Gastroesophageal sphincter (tissue), 4 donors: ENCODE measurements at places on chromosomes 12 and 14. TPM values are rescaled to one million over a fixed set of nuclear protein-coding genes. Genes with fewer than 3 reads are reported as not detected.
A peak's percentile ranks its signal among the peaks of the same experiment; 100 is the strongest.

USP30 gene
- total RNA-seq: 13.5 TPM

DNA sequence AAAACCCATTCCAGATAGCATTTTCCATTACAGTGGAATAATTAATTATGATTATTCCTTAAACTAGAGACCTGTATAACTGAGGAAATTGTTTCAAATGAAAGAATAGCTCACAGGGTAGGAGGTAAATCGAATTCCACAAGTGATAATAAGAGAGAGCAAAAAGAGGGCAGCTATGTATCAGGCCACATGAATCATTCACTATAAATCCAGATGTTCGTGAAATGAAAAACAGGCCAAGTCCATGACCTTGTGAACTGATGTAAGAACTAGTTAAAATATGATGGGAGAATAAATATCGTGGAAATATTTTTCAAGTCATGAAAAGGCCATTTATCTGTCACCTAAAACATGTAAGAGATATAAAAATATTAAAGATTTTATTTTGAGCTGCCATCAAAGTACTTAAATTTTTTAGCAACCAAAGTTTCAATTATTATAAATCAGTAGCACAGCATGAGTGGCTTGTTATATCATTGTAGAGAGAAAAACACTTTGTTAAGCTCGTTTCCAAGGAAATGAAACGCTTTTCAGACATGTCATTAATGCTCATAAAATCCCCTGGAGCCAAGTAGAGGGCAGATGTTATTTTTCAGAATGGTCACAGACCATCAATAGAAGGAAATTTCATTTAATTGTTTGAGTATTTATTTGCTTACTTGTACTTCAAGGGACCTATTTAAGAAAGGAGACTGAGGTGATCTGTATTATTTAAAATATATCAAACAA lies 120.6 kb upstream of the CDKN3 start:
- ATAC-seq: no peak

PTHLH gene
- total RNA-seq: 3.3 TPM

GRCh38 chr12:113461666-113462065 lies 10.0 kb downstream of the LHX5 start:
- ATAC-seq: no peak

DNA sequence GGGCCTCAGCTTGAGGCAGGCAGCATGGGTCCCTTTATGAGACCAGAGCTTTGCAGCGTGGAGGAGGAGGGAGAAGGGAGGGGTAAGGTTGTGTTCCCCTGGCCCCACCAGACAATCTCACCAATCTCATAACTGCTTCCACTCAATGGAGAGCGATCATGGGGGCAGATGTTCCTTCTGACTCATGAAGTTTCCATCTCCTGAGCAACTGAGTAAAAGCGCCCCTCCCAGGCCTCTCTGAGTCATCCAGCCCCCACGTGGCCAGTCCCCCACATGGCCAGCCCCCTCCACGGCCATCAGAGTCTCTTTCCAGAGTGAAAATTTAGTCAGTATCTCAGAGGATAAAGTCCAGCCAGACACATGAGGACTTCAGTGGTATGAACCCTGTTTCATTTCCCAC lies 39.2 kb upstream of the PLXNC1 start:
- ATAC-seq: peak; percentile 5

FLRT2 gene
- total RNA-seq: 30.8 TPM

GRCh38 chr12:117583677-117584225 lies 222.3 kb upstream of the NOS1 start:
- ATAC-seq: no peak

DNA sequence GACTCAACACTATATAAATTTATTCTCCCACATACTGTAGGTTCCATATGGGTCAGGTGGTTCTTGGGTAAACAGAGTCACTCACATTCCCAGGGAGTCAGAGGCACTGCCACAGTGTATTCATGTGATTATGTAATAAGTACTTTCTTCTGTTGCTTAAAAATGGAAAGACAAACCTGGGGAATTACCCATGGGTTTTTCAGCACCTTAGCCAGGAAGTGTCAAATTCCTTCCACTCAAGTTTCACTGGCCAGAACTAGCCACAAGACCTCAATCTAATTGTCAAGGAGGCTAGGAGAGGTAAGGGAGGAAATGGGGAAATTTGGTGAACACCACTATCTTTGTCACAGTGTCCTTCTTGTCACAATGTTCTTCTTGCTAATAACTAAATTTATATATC lies 333.2 kb upstream of the MDGA2 start:
- no peak for ATAC-seq

- no peak for ATAC-seq
Measured at GRCh38 chr12:9694241-9694640, 24.7 kb downstream of the CLEC2D start.

DNA sequence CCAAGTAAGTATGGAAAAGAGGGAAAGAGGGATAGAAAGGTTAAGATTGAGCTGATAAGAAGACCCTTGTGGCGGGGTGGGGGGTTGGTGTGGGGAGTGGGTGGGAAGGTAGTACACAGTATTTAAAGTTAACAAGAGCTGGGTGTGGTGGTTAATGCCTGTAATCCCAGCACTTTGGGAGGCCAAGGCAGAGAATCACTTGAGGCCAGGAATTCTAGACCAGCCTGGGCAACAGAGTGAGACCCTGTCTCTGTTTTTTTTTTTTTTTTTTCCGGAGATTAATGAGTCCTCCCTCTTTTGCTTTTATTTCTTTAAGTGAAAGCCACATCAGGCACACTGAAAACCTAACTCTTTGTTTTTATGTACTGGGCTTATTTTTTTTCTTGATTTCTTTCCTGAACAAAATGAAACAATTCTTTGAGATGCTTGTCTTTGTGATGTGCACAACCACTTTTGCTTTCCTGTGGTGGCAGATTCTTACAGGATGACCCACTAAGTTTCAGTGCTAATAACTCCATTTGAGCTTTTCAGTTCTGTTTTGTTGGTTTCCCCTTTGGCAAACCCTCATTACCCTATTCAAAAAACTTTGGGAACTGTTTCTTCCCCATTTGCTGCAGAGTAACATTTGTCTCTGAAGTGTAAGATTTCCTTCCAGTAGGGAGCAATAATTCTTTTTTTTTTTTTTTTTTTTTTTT lies 54.8 kb downstream of the WNK1 start:
- ATAC-seq: no peak

GRCh38 chr14:104973135-104973384 lies 5.1 kb downstream of the AHNAK2 start:
- ATAC-seq: peak; percentile 82

ZNF385A gene
- 16.4 TPM for total RNA-seq

TMPRSS12 gene
- not detected for total RNA-seq

C12orf50 gene
- not detected for total RNA-seq

DNA sequence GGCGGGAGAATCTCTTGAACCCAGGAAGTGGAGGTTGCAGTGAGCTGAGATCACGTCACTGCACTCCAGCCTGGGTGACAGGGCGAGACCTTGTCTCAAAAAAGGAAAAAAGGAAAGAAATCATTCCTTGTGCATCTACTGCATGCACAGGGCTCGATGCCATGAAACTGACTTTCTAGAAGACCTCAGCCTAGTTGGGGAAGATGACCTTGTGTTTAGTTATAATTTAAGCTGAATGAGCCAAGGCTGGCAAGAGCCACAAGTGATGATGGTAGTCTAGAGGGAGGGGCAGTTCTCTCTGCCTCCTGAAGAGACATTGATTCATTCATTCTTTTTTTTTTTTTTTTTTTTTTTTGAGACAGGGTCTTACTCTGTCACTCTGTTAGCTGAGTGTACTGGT lies 24.2 kb downstream of the ACACB start:
- no peak for ATAC-seq

GRCh38 chr14:59101476-59101875 lies 87.0 kb upstream of the DAAM1 start:
- ATAC-seq: no peak

DNA sequence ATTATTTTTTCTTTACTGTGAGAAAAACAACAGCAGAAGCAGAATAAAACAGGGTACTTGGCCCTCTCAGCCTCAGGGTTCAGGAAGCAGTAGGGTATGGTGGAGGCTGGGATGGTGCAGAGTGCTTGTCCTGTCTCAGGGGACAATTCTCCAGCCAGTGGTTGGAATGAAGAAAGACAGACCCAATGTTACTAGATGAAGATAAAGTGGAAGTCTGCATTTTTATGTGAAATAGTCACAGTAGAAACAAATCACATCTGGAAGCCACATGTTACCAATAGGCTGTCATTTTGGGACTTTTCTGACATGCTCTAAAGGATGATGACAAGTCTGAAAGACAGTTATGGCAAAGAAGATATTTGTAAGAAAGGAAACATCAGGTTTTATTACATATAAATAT lies 32.3 kb downstream of the PROX2 start:
- ATAC-seq: peak; percentile 59

DNA sequence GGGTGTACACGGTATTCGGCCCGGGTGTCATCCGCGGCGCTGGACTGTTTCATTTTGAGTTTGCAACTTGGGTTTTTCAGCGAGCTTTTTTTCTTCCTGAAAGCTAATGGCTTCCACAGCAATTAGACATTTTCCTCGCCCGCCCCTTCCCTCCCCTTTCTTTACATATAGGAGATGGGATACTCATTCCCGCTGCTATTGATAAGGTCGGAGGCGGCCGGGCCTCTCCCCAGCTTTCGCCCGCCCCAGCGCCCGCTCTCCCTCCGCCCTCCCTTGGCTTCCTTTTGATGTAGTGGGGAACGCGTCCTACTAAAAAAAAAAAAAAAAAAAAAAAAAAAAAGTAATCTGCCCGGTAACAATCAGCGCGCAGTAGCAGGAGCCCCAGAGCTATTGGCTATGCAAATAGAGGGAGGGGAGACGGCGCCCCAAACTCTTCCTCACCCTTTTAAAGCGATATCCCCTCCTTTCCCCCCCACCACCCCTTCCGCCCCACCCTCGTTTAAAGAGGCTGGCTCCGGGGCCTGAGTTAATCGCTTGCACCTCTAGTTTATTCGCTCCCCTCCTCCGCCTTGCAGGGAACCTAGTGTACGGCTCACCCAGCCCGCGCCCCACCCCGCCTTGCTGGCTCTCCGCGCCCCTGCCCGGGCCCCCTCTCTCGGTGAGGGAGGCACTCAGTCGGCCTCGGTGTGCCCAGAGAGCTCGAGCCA lies 1.7 kb upstream of the CCND2 start:
- peak; percentile 56 for ATAC-seq

LGMN gene
- total RNA-seq: 59.0 TPM

PLXNC1 gene
- total RNA-seq: 4.8 TPM
